ENCODE measurements at places on chromosomes 1 and 21. TPM values are rescaled to one million over a fixed set of nuclear protein-coding genes. Genes with fewer than 3 reads are reported as not detected.

GRCh38 chr1:79667848-79668696 is 661.5 kb upstream of the ADGRL4 start:
- DNase-seq = no peak

GRCh38 chr1:169060043-169060722 is 46.3 kb upstream of the ATP1B1 start:
- DNase-seq = no peak

- DNase-seq = no peak
Observed at GRCh38 chr1:32865639-32866405, 4.9 kb downstream of the FNDC5 start.

- DNase-seq = no peak
Observed at GRCh38 chr1:14955976-14956375, 197.6 kb upstream of the TMEM51 start.

DNA sequence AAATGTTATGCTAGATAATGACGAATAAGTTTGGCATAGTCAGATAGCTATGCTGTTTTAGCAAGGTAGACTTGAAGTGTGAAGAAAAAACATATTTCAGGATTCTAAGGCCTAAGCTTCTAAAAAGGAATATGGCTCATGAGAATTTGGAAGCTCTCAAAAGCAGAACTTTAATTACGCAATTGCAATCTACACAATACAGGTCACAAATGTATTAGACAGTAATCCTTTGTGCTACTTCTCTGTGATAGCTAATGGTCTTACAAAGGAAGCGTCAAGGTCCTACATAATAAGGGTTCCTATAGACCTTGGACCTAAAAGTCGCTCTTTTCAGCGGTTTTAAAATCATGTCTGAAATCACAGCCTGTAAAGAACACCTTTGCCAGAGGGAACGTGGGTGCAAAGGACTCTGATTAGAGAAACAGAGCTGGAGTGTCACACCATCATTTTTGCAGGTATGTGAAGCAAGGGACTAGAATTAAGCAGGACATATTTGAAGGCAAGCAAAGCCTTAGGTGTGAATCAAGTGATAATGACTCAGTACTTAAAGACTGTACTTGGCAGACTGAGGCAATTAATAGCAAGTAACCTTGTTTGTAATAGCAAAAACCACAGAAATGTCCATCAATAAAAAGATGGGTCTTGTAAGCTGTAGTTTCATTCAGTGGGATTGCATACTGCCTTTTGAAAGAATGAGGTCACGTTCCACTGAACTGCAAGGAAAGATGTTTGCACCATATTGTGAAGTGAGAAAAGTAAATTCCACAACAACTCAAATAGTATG is 420.2 kb downstream of the KCTD3 start:
- no peak for DNase-seq

GRCh38 chr21:44722731-44723130 is 11.4 kb upstream of the TSPEAR start:
- DNase-seq = no peak

GRCh38 chr1:38138498-38139233 is 92.1 kb upstream of the POU3F1 start:
- DNase-seq = no peak

DNA sequence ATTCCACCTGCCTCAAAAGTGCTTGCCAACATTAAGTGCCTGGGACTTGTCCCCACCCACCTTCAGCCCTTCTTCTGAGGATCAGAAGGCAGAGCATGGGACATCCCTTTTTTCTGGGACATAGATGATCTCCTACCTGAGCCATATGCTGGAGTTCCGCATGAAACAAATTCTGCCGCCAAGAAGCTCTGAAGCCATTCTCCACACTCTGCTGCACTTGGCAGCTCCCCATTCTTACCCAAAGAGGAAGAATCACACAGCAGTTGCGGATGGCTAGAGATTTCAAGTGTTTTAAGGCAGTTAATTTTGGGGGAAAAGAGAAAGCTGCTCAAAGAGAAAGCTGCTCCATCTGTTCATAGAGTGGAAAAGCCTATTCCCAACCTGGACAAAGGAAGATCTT is 197.3 kb upstream of the COA6 start:
- DNase-seq = no peak

- DNase-seq = peak; percentile 49
Observed at GRCh38 chr1:198937231-198938031, 298.6 kb downstream of the PTPRC start.

DNA sequence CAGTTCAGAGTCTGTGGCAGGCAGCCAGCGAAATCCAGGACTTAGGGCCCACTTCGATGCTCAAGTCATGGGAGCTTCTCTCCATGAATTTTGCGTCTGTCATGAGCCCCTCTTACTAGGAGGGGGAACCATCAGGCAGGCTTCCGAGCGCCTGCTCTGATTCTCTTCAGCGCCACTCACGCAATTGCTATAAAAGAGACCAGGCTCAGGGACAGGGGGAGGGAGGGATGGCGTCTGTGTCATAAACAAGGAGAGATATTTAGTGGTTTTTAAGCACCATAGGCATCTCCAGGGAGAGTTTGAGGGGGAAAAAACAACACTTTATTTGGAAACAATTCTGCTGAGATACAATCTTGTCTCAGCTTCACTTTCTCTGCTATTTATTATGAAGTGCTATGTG is 60.6 kb downstream of the NAV1 start:
- no peak for DNase-seq

DNA sequence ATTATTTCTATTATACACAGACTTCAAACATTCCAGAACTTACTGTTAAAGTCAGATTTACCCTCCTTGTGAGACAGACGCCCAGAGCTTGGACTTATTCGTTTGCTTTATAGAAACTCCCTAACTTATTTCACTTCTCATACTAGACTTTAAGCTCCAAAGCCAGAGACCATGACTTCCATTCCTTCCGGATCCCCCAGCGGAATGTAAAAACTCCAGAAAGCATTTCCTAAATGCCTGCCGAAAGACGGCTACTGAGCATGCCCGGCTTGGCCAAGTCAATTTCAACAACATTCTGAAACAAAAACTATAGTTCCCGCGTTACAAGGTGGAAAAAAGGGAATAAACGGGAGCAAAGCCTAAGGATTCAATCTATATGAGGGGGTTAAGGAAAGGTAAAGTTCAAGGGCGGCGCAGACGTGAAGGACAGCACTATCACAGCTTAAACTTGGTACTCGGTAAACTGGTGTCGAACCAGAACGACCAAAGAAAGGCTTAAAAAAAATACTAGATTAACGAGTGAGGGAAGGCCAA is 1.1 kb downstream of the USP48 start:
- no peak for DNase-seq

- no peak for DNase-seq
Observed at GRCh38 chr1:245110406-245110805, 44.4 kb upstream of the KIF26B start.

DNA sequence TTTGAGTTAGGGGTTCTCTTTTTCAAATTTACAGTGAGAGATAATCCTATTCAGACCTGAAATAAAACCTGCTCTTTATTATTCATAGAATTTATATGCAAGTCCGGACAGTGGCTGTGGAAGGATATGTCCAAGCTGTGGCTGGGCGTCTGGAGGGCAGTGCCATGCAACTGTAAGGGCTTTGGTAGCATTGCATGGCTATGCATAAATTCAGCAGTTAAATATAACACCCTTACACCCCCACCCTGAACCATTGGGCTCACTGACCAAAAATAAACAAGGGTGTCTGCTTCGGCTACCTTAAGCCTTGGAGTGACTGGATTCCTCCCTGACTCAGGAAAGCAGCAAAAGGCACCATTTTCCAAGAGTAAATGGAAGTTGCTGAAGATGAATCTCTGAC is 5.4 kb downstream of the CHTOP start:
- no peak for DNase-seq

GRCh38 chr21:36030581-36031189 is 29.6 kb downstream of the SETD4 start:
- no peak for DNase-seq

S100A2 gene
- 5.0 TPM for total RNA-seq

ABCG1 gene
- 55.5 TPM for total RNA-seq

MX1 gene
- total RNA-seq = 154 TPM

GRCh38 chr1:155859881-155860871 is 809 bp downstream of the SYT11 start:
- DNase-seq = peak; percentile 78

SGIP1 gene
- total RNA-seq = not detected

GRCh38 chr1:24892188-24893153 is 37.6 kb downstream of the RUNX3 start:
- DNase-seq = no peak

TXNDC12 gene
- 50.5 TPM for total RNA-seq

HSPG2 gene
- 4.4 TPM for total RNA-seq

Measured in activated T-cell treated with anti-CD3 and anti-CD28 coated beads, Interleukin-2, amount 50 U/mL, for 72 hours (primary cell).